Activated CD8-positive, alpha-beta memory T cell treated with anti-CD3 and anti-CD28 coated beads for 1 hour (primary cell): ENCODE measurements at places on chromosomes 4 and X.

GRCh38 chr4:26854701-26855100 lies 5.9 kb upstream of the STIM2 start:
- DNase-seq: no peak

- DNase-seq: no peak
Measured at GRCh38 chr4:184292877-184293276, 75.2 kb upstream of the ENPP6 start.

- no peak for DNase-seq
Measured at GRCh38 chr4:170698334-170698733, 608.6 kb upstream of the AADAT start.

- DNase-seq: no peak
Measured at GRCh38 chrX:113400193-113400704, 559.6 kb upstream of the AMOT start.

GRCh38 chr4:102564399-102565059 lies 63.4 kb downstream of the NFKB1 start:
- no peak for DNase-seq

DNA sequence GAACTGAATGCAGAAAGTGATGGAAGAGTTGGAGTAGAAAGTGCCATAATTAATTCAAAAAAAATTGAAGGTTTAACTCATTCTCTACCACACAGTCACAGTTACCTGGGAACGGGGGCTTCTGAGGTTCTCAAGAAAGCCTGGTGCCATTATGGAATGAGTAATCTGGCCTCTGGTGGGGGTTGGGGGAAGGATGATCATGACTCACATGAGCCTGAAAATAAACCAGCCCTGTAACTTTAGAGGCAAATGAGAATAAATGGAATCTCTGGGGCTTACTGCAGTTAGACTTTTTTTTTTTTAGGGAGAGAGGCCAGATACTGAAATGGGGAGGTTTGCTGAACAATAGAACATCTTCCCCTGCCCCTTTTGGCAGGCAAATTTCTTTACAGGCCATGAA lies 55.3 kb downstream of the SOD3 start:
- DNase-seq: no peak
